Activated T-helper 1 cell treated with Interleukin-2 at 50 U/mL for 16 hours (primary cell): ENCODE measurements at places on chromosomes 5 and 9.

DNA sequence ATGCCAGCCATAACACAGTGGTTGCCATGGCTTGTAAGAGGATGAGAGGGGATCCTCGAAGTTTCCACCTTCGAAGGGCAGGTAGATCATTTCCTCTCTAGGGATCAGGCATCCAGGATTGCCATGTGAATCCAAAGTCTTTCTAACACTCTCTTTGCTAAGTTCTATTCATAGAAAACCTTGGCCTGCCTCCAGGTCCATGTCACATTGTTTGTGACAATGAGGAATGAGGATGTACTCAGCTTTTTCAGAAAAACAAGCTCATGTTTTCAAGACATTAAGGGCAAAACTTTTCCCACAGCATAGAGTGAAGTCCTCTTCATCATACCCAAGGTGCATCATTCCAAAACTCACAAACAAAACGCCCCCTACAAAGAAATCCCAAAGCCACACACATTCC lies 19.6 kb downstream of the ESM1 start:
- no peak for DNase-seq

- DNase-seq = no peak
These were observed 5.6 kb upstream of the SNCAIP start for GRCh38 chr5:122306461-122306860.

GRCh38 chr5:179307013-179307800 lies 38.1 kb downstream of the ADAMTS2 start:
- DNase-seq = no peak

- DNase-seq = no peak
These were observed 53.9 kb downstream of the ZCCHC7 start for GRCh38 chr9:37174247-37174646.

- no peak for DNase-seq
These were observed 422.9 kb downstream of the EBF1 start for GRCh38 chr5:158676642-158677469.

DNA sequence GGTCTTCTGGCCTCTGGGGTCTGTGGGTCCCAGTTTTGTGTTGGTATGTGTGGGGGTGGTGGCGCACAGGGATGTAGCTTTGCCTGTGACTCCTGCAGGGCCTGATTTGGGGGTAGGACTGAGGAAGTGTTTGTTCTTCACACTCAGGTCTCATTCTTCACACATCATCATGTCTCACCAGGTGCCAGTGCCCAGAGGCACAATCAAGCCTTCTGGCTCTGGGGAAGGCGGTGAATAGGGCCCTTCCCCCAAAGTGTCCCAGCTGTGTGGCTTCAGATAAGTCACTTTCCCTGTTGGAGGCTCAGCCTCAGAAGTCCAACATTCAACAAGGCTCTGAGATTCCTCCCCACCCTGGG lies 5.1 kb downstream of the DBN1 start:
- DNase-seq = no peak

- DNase-seq = peak; percentile 91
These were observed at the start of gene CEP72 for GRCh38 chr5:611731-612486. CEP72 (plus strand) TSS chr5:612340; CDS start chr5:612362, 22 bp downstream.

DNA sequence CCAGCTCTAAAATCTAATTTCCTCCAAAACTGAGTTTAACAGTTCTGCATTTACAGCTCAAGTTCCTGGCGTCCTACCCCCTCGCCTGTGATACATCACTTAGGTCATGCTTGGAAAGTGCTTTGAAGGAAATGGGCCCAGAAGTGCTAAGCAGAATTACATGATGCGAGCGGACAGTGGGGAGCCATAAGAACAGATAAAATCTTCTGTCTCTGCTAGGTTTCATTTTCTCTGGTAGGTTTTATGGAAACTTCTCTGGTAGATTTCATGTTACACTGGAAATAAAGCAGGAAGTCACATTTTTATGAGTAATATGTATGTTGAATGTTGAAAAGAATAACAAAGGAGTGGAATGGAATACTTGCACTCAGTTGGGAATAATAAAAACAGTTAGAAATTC lies 138.3 kb downstream of the ZDHHC21 start:
- DNase-seq = no peak

- DNase-seq = no peak
These were observed 221.0 kb downstream of the FRMD3 start for GRCh38 chr9:83317244-83317643.

- DNase-seq = no peak
These were observed 115.2 kb upstream of the ST8SIA4 start for GRCh38 chr5:101018299-101018698.

DNA sequence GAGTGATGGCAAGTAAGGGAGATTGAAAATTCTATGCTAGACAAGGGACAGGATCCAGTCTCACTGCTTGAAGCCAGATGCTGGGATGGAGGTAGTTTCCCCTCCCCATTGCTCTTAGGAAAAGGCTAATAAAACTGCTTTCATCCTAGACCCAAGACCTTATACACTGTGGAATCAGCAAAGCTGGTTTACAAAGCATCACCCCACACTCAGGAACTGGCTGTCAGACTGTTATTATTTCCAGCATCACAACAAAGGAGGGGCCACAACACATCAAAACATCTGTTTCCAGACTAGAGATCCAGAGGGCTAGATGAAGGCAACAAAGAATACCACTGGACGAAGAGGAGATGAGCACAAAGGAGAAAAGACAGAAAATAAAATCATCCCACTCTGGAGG lies 364.6 kb upstream of the PTGER4 start:
- no peak for DNase-seq

- DNase-seq = peak; percentile 15
These were observed 26.2 kb downstream of the TERT start for GRCh38 chr5:1268666-1269065.

DNA sequence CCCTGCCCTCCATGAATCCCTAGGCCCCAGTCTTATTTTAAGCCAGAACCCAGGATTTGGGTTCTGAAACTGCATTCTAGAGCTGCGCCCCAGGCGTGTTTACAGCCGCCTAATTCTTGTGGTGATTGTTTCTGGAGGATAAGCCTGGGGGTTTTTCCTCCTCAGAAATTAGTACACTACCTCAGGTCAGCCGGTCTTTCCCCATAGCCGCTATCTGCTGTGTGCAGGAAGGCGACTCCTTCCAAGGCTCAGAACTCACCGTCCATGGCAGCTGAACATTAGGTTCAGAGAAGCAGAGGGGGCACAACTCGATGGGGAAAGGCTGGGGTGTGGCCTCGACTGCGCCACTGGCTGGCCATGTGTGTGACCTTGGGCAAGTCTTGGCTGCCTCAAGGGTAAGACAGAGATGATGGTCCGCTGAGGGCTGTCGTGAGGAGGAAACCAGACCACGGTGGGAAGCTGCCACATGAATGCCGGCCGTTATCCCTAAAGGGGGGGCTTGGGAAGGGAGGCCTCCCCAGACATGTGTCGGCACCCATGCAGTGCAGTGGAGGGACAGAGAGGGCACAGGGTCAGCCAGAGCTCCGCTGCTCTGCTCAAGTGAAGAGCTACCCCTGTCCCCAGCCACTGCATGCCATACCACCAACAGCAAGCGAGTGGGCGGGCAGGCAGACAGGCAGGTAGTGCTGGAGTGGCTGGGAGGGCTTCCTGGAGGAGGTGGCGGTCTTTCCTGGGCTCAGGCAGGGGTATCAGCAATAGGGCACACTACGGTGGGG lies 28.9 kb downstream of the SHB start:
- DNase-seq = no peak

- DNase-seq = no peak
These were observed 20.2 kb downstream of the ZBED3 start for GRCh38 chr5:77066823-77067442.

GRCh38 chr5:178332210-178332641 lies 99.6 kb upstream of the PHYKPL start:
- no peak for DNase-seq

- no peak for DNase-seq
These were observed 10.2 kb upstream of the SEC16A start for GRCh38 chr9:136492978-136493522.

- DNase-seq = no peak
These were observed 20.6 kb upstream of the SV2C start for GRCh38 chr5:76062502-76063041.

DNA sequence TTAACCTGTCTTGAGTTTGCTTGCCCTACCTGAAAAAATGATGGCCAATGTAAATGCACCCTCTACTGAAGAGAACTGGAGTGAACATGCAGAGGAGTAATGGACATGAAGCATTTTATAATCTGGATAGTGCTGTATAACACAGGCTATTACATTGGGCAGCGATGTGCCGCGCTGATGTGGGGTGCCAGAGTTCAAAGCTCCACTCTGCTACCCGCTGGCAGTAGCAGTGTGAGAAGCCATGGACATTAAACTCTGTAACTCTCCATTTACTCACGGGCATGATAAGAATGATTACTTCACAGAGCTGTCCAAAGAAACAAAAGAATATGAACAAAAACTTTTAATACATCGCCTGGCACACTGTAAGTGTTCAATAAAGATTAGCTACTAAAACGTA lies 7.5 kb upstream of the CDH6 start:
- DNase-seq = no peak

DNA sequence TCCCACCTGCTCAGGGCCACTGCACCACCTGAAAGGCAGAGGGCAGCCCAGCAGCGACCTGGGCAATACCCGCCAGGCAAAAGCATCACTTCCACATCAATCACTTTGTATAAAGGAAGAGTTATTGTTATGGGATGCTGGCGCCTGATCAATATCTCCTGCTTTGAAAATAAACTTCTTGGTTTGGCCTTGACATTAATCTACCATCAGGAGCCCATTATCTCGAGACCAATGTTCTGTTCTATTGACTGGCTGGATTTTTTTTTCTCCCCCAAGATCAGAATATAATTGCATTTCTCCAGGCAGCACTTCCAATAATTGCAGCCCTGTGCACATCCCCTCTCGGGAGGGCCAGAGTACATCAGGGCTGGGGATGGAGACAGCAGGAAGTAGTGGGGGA lies 44.4 kb upstream of the SAP30L start:
- no peak for DNase-seq

- no peak for DNase-seq
These were observed 208.3 kb downstream of the ATP10B start for GRCh38 chr5:160643616-160644240.

DNA sequence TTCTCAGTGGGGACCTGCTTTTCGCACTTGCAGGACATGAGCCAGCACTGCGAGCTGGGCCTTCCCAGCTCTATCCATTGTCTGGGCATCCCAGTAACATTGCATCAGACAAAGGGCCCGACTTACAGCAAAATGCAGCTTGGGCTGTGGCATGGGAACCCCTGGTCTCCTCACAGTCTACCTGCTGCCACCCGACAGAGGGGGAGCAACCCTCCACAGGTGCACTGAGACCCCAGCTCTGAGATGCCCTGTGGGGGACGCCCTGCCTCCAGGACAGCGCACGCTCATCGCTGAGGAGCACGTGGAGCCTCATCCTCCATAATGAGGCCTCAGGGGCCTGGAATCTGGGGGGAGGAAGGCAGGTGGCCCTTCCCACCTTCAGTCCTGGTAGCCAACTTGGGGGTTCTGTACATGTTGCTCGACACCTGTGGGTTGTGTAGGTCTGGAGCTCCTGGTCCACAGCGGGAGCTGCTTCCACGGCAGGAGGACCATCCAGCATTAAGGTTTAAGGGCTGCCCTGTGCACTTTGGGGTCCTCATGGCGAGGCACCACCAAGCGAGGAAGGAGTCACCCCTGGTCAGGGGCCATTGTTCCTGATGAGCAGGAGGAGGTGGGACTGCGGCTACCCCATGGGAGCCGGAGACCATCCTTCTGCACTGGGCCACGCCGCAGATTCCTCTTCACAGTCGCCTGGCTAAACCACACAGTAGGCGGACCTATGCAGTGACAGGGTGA lies 376.5 kb upstream of the IRX1 start:
- DNase-seq = no peak

GRCh38 chr9:26833792-26834191 lies 58.8 kb downstream of the CAAP1 start:
- no peak for DNase-seq

DNA sequence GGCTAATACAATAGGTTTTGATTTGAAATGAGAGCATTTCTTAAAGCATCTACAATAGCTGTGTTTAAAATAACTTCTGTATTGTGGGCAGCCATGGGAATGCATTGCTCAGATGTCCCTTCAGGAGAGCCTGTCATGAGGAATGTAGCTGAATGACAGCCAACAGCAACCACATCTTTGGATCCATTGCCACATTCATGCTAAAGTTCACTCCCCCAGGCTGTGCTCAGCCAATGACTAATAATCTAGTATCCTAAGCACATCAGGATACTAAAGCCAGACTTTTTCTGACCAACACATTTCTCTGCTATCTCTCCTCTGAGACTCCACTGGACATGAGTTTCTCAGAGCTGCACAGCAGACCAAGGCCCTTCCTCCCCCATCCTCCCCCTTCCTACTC lies 45.5 kb downstream of the HTR1A start:
- DNase-seq = no peak

DNA sequence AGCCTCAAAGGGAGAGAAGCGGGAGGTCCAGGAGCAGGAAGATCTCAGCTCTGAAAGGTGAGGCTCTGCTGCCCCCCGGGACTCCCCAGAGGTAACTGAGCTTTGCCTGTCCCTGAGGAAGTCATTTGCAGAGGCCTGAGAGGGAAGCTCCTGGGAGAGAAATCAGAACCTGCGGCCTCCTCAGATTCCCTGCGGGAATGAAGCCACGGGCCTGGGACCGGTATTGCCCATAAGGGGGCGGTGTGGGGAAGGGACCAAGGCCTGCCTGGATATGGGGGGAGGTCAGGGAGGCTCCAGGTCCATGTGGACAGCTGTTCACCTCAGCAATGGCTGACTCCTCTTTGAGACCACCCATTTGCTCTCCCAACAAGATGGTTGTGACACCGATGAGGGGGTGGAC lies 1.3 kb downstream of the SPATA31E1 start:
- DNase-seq = no peak

DNA sequence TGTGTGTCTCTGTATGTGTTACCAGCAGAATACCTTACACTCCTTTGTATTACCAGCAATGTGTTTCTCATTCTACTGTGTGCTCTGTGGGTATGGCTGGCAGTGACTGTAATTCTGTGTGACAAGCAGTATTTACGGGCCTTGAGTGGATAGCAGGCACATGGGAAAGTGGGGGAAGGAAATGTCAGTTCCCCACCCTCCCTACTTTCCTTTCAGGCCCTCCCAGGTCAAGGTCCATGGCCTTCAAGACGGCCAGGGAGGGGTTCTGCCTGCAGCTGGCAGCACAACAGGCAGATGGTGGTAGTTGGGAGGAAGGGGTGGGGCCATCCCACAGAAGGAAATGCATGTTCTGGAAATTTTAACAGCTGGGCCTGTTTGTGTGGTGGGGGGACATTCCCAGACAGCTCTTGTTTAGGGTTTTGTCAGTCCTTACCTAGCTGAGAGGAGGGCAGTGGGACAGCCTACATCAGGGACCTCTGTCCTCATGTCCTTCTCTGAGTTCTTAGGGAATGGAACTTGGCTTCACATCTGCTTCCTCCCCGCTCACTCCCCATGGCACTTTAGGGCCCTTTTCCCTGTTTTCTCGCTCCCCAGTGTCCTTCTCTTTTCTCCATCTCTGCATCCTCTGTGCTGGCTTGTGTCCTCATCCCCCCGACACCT lies 14.6 kb upstream of the TNIP1 start:
- no peak for DNase-seq

DNA sequence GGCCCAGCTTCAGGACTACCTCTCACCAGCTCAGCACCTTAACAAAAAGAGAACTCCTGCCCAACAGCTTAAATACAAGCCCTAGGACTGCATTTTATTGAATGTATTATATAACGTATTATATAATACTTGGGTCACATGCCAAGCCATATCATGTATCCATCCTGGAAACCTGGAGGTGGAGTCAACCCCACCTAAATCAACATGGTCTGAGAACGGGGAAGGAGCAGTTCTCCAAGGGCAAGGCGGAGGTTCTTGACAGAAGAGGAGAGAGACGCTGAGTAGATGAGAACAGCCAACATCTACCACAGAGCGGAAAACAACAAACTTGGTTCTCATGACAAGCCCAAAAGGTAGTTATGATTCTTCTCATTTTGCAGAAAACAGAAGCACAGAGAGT lies 163.4 kb downstream of the FGF18 start:
- DNase-seq = no peak
